ENCODE measurements at places on chromosomes 3 and 15. TPM values are rescaled to one million over a fixed set of nuclear protein-coding genes. Genes with fewer than 3 reads are reported as not detected.

PLA2G4E gene
- total RNA-seq = not detected

REC114 gene
- not detected for total RNA-seq

AADAC gene
- total RNA-seq = not detected

MYO1E gene
- 155 TPM for total RNA-seq

KCTD6 gene
- total RNA-seq = 7.0 TPM

ADIPOQ gene
- total RNA-seq = not detected

All from hair follicle dermal papilla cell (primary cell).